Gastrocnemius medialis (tissue), 4 donors: ENCODE measurements at places on chromosomes 11 and 22. TPM values are rescaled to one million over a fixed set of nuclear protein-coding genes. Genes with fewer than 3 reads are reported as not detected.

- H3K27ac ChIP-seq, result no peak overlapping the region
- H3K36me3 ChIP-seq, result no peaks in the 10 kb centered on the region
- no peak for DNase-seq
- no peaks in the 10 kb centered on the region for H3K27me3 ChIP-seq
- no peak overlapping the region for H3K4me3 ChIP-seq
These were observed 135.9 kb downstream of the FDX1 start for GRCh38 chr11:110565357-110566336.

GRCh38 chr11:474914-475506 lies 24.9 kb downstream of the PTDSS2 start:
- peaks cover 5% of the 10 kb centered on the region for H3K36me3 ChIP-seq
- no peak overlapping the region for H3K4me3 ChIP-seq
- H3K27ac ChIP-seq, result no peak overlapping the region
- peaks cover 2% of the 10 kb centered on the region for H3K4me1 ChIP-seq
- H3K27me3 ChIP-seq, result no peaks in the 10 kb centered on the region
- no peak for DNase-seq

DNA sequence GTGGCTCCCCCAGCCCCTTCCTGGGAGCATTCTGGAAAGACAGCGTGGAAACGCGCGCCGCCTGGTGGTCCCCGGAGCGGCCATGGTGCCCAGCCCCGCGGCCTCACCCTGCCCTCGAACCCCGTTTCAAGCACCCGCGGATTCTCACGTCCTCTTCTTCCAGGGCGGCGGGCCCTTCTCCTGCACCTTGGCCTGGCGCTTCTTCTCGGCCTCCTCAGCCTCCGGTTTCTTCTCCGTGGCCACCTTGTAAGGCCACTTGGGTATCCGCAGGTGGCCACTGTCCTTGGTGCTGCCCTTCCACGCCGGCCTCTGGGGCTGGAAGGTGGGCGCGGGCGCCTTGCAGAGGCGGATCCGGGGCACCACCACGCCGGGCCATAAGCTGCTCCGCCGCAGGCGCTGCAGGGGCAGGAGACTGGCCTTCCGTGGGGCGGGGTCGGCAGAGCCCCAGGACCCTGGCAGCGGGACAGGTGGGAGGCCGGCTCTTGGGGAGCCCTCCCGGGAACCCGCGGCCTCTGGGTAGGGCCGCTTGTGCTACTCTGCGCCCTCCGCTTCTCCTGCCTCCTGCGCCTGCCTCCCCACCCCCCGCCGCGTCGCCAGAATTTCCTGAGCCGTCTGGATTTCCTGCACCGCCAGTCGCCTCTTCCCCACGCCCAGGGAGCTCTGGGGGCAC lies 83.4 kb downstream of the TRIM51G start:
- H3K4me3 ChIP-seq, result no peak overlapping the region
- H3K36me3 ChIP-seq, result no peaks in the 10 kb centered on the region
- no peaks in the 10 kb centered on the region for H3K27me3 ChIP-seq
- no peaks in the 10 kb centered on the region for H3K4me1 ChIP-seq

DNA sequence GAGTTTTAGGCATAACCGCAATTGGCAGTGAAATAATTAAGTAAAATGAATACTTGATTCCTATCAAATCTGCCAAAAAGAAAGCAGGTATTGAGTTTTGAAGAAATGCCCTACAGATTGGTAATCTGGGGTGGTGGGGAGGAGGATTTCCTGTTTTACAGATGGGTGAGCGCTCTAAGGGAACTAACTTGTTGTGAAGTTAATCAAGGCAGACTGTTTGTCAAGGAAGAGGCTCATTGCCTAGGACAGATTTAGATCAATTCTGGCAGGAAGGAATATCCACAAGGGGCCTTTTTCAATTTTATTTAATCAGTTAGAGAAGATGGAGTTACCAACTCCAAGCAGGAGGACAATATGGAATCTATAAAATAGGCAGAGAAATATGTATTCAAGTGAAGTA lies 271.5 kb upstream of the CCDC90B start:
- H3K4me1 ChIP-seq, result no peaks in the 10 kb centered on the region
- H3K27ac ChIP-seq, result no peak overlapping the region
- no peaks in the 10 kb centered on the region for H3K27me3 ChIP-seq
- H3K36me3 ChIP-seq, result no peaks in the 10 kb centered on the region
- no peak for DNase-seq

DNA sequence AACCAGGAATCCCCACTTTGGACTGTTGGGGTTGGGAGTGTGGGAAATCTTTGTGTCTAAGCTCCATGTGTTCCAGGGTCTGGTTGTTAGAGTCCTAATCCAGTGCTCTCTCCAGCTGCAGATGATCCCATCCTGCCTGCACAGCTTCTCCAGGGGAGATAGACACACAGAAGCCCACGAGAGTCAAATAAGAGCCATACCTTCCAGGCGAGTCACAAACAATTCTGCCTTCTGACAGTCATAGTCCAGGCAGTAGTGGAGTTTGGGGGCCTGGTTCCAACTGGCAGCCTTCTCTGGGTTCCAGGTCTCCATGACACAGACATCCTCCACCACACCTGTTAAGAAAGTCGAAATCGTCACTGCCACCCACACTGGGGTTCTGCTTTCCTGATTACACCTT lies 32.1 kb downstream of the SYT13 start:
- DNase-seq, result no peak
- H3K27ac ChIP-seq, result no peak overlapping the region
- H3K4me1 ChIP-seq, result no peaks in the 10 kb centered on the region
- no peaks in the 10 kb centered on the region for H3K36me3 ChIP-seq
- H3K27me3 ChIP-seq, result no peaks in the 10 kb centered on the region
- no peak overlapping the region for H3K4me3 ChIP-seq

GRCh38 chr22:27317096-27317495 lies 484.5 kb downstream of the MN1 start:
- H3K27me3 ChIP-seq, result peaks cover 12% of the 10 kb centered on the region
- no peak for DNase-seq
- H3K36me3 ChIP-seq, result no peaks in the 10 kb centered on the region
- H3K4me1 ChIP-seq, result peaks cover 11% of the 10 kb centered on the region

- H3K36me3 ChIP-seq, result no peaks in the 10 kb centered on the region
- H3K27ac ChIP-seq, result no peak overlapping the region
These were observed 71.8 kb downstream of the PHF21A start for GRCh38 chr11:46049325-46049897.

DNA sequence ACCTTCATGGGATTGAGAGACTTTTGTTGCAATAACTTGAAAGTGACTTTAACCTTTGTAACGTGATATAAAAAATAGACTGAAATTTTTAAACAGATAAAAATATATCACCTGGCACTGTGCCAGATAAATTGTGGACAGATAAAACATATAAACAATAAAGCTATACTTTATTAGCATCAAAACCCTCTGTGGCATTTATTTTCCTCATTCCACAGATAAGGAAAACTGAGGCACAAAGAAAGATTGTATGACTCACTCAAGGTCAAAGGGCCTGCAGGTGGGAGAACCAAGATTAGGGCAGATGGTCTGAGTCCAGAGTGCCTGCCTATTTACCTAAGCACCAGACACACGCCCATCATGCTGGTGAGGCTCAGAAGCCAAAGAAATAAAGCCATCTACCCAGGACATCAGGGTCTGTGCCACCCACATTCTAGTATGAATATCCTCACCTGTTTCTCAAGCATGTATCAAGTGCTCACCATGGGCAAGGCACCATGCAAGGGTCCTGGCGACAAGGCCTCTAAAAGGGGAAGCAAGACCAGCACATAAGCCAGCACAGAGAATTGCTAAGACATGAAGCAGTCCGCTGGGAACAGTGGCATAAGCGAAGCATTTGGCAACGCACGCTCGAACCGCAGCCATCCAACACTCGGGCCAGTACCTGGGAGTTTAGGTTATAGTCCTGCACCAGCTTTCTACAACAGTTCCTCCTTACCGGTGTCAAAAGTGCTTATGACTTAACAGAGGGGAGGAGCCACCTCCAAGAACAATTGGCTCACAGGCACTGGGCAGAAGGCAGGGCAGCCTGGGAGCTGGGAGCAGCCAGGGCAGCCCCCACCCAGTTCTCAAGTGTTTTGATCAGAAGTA lies 17.6 kb downstream of the MYH9 start:
- peaks cover 96% of the 10 kb centered on the region for H3K4me1 ChIP-seq
- no peaks in the 10 kb centered on the region for H3K36me3 ChIP-seq
- peak overlapping the region; percentile 84 for H3K27ac ChIP-seq
- H3K27me3 ChIP-seq, result no peaks in the 10 kb centered on the region

GRCh38 chr22:40654522-40655167 lies 18.1 kb upstream of the MRTFA start:
- H3K27me3 ChIP-seq, result no peaks in the 10 kb centered on the region
- no peak overlapping the region for H3K4me3 ChIP-seq
- H3K36me3 ChIP-seq, result no peaks in the 10 kb centered on the region
- H3K27ac ChIP-seq, result peak overlapping the region; percentile 96
- DNase-seq, result peak; percentile 80

DNA sequence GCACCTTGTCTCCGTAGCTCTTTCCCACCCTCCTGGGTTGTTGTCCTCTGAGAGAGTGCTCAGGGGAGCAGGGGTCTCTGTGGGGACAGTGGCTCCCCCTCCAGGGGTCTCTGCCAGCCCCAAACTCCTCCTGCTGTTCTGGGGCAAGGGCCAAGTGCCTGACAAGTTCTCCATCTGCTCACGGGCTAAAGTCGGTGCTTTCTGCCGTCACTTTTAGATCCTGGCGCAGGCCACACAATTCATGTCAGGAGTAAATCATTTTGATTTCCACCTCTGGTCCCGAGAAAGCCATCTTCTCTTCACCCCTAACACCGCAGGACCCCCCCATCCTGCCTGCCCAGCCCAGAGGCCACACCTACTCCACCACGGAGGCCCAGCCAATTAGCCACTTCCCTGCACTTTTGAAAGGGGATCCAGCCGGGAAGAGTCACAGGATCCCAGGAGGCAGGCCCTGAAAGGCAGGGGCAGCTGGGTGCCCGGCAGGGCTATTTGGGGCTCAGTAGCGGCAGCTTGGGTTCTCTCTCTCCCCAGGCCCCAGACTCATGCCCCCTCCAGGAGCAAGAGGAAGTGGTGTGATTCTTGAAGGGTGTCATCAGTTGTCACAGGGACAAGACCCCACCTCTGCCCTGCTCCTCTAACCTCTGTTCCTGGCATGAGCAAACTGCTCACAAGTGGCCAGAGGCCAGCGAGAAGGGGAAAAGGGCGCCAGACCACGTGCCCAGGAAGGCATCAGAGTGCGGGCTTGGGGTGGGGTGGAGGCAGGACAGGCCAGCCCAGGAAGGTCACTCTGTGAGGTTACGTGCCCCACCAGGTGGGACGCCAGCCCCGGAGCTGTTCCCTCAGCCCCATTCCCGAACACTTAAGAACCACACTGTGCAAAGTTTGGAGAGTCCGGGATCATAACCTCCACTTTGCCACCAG lies 1.3 kb downstream of the MACROD1 start:
- H3K27ac ChIP-seq, result peak overlapping the region; percentile 98
- no peaks in the 10 kb centered on the region for H3K27me3 ChIP-seq
- no peaks in the 10 kb centered on the region for H3K36me3 ChIP-seq
- peak; percentile 93 for DNase-seq
- peak overlapping the region; percentile 78 for H3K4me3 ChIP-seq

- H3K36me3 ChIP-seq, result no peaks in the 10 kb centered on the region
- H3K4me3 ChIP-seq, result no peak overlapping the region
- no peak for DNase-seq
- no peak overlapping the region for H3K27ac ChIP-seq
These were observed 2.0 kb downstream of the CYTH4 start for GRCh38 chr22:37284126-37284804.

KCNJ11 gene
- total RNA-seq, result 182 TPM

ST14 gene
- total RNA-seq, result 1.5 TPM

C11orf68 gene
- 30.7 TPM for total RNA-seq

MED15 gene
- total RNA-seq, result 53.6 TPM

THYN1 gene
- 15.7 TPM for total RNA-seq

MS4A6A gene
- 21.2 TPM for total RNA-seq
